Activated T-helper 1 cell treated with anti-CD3 and anti-CD28 coated beads, Interleukin-12 subunit alpha, Interleukin-12 subunit beta, Interleukin-2, Interleukin-4 antibody, amounts not matched to agents 30 ng/mL and 10 ng/mL and 1 ng/mL, durations not matched to agents 14 hours and 24 hours and 36 hours (primary cell): ENCODE measurements at places on chromosomes 3 and 15.

DNA sequence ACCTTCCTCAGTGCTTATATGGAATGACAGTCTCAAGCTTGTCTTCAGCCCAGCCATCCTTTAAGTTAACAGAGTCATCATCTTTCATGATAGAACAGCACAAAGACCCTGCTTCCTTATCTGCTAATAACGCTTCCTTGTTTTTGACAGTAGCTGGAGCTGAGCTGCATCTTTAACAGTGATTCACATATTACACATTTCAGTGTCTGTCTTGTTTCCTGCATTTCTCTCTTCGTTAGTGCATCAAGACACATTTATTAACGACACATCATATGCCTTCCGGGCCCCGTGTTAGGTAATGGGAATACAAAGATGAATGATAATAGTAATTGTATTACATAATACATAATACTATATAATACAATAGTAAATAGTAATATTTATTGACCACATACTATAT is 30.2 kb upstream of the GREM1 start:
- no peak for DNase-seq

DNA sequence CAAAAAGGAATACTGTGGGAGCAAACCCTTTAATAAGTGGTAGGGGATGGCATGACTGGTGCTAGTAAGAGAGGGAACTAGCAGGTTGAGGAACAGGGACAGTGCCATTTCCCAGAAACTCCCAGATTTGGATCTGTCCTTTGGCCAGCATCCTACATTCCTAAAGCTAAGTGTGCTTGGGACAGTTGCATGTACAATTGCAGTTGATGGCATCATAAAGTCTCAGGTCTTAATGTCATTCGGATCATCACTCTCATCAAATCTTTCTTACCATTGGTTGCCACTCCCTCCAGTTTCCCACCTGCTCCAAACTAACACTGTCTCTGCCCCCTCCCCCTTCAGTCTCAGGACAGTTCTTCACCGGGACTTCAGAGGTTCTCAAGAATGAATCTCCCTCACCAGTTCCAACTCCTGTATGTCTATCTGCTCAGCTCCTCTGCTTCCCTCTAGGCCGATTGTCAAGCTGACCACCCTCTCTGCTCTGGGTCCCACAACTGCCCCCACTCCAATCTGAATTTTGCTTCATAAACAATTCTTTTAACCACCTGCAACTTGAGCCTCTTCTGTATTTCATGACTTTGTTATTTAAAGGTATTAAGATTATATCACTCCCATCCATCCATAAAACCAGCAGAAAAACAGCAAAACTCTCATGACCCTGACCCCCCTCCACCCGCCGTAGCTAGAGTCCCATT is 260.8 kb downstream of the CGGBP1 start:
- DNase-seq, result no peak

- no peak for DNase-seq
Observed at GRCh38 chr3:15197340-15198029, 8.6 kb upstream of the CAPN7 start.

GRCh38 chr15:90981681-90982080 is 12.7 kb downstream of the PRC1 start:
- DNase-seq, result no peak

DNA sequence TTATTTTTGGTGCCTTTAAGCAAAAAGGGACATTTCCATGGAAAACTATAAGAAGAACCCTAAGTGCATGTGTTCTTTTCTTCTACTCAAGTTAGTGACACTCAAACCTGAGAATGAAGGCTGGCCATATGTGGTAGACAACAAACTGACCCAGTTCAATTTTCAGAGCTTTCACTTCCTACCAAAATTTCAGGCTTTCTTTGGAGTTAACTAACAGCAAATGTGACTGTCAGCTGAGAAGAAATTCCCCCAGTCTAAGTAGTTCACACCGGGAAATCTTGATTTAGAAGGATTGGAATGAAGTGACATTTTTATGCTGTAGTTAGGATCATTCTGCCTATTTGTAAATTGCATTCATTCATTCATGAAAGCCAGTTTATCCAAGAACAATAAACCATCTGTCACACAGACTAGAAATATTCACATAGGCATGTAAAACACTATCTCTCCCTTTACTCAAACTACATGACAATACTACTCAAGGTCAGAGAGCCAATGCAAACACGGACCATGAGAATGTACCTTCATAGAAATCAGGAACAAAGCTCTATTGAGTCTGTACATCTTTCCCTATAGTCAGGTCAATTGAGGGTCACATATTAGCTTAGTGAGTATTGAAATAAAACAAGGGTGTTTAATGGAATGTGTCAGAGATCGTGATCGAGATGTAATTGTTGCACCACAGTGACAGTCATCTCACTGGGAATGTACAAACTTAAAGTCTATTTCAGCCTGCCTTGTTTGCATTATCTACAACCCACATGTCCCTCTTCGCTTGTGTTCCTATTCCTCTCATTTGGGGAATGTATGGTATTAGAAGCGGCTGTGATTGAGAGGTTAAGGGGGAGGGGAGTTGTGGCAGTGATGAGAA is 113.8 kb upstream of the TGFBR2 start:
- no peak for DNase-seq
